Fibroblast of skin of scalp (primary cell): ENCODE measurements at places on chromosomes 5 and 9.

DNA sequence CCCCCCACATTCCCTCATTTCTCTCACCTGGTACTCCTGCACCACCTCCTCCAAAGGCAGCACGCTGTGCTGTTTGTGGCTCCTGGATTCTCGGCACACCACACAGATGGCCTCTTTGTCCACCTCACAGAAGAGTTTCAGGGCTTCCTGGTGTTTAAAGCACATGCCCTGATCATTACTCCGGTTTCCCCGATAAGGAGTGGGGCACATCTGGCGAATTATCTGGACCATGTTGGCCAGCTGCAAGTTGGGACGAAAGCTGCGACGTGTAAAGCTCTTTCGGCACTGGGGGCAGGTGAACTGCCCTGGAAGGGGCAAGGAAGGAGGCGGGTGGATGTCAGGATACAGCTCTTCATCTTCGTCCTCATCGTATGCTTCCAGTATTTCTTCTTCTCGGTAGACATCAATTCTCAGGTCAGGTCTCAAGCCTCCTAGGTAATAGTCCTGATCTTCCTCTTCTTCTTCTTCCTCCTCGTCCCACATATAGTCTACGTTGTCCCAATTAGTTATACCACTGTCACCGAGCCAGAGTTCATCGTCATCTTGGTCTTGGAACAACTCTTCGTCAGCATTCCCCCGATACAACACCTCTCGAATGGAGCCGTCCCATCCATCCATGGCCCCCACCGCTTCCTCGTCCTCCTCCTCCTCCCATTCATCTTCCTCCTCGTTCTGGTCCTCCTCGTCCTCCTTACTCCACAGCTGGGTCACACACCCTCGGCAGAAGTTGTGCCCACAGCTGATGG is 796 bp downstream of the TRIM52 start:
- DNase-seq, result no peak

- no peak for DNase-seq
Observed at GRCh38 chr5:96470785-96471184, 37.7 kb upstream of the PCSK1 start.

- no peak for DNase-seq
Observed at GRCh38 chr9:73080110-73080694, 71.5 kb upstream of the ANXA1 start.

- DNase-seq, result no peak
Observed at GRCh38 chr9:7088611-7089010, 330.8 kb downstream of the KDM4C start.

DNA sequence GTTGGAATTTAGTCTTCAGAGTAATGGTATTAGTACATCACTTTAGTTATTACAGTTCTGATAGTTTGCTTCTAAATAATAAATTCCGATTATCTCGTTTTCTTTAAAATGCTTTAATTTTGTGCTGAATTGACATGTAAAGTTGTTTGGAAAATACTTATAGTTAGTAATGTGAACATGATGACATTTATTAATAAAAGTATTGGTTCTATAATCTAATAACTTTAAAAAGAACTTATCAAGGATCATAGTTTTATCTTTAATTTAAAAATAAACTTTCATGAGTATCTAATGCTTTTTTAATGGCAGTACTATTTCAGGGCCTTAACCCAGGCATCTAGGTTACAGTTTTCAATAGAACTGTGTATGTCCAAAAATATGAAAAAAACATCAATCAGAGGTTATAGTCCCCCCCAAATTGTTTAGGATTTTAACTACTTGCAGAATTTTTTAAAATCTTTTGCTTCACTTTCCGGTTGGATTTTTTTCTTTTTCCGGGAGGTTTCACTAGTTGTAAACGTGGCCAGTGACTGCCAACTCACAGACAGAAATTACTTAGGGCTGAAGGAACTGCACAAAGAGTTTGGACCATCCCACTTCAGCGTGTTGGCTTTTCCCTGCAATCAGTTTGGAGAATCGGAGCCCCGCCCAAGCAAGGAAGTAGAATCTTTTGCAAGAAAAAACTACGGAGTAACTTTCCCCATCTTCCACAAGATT is 680 bp downstream of the GPX8 start:
- DNase-seq, result peak; percentile 98

DNA sequence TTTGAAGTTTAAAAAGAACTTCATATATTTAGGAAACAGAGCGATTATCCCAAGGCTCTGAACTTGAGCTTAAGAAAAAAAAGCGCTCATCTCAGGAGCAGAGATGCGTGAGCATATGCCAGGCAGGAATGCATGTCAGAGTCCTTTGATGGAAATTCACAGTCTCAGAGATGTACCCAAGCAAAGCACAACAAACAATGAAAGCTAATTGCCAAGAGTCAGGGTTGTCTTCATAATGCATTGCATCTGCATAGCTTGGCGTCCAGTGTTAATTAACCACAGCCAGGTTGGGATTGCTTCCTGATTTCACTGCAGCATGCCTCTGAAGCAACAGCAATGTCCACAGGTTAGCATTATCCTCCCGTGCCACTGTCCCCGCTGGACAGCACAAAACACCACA is 907.0 kb upstream of the DMAC1 start:
- no peak for DNase-seq

DNA sequence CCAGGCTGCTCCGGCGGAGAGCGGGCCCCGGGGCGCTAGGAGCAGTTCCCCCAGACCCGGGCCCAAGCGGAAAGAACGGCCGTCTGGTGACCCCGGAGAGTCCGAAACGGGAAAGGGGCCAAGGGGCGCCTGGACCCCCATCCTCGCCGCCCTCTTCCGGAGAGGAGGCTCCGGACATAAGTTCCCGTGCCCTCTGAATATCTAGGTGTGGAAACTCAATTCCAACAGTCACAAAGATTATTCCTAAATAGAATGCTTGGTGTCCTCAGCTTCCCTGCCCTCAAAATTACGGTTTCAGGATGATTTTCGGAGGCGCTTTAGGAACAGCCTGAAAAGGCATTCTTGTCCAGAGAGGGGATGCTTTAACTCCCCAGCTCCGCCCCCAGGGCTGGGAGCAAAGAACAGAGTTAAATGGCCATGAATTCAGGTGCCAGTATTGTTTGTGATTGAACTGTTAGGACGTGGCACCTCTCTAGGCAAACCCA is 681 bp upstream of the LHFPL2 start:
- DNase-seq, result peak; percentile 42

DNA sequence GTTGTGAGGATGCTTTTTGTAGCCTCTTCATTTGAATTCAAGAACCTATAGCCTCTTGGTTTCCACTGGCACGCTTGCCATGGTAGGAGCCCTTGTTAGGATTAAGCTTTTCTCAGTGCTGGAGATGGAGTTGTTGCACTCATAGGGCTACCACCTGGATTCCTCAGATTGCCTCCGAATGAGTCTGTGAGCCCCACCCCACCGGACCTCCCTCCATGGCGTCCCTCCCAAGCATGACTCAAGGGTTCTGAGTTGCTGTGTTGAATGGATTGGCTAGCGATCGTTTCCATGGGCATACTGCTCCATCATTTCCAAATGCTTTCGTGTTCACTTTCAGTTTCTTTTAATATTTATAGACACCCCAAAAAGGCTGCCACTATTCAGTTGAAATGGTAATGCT is 69.9 kb downstream of the DAPK1 start:
- DNase-seq, result no peak

GRCh38 chr9:134267881-134268724 is 58.2 kb upstream of the RXRA start:
- no peak for DNase-seq

DNA sequence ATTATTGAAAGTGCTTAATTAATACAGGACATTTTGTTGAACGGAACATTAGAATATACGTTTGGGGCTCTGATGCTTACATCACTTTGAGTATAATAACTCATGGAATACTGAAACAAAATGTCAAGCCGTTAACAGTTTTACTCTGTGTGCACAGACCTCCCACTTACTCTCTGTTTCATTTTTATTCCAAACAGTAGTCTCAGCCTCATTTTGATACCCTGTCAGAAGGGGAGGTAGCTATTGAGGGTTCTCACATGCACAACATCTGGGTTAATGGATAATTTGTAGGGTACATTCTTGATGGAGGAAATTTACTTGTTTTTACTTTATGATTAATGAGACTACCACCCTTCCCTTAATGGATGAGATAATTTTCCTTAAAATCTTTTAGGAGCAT is 59.0 kb downstream of the SCAMP1 start:
- no peak for DNase-seq

DNA sequence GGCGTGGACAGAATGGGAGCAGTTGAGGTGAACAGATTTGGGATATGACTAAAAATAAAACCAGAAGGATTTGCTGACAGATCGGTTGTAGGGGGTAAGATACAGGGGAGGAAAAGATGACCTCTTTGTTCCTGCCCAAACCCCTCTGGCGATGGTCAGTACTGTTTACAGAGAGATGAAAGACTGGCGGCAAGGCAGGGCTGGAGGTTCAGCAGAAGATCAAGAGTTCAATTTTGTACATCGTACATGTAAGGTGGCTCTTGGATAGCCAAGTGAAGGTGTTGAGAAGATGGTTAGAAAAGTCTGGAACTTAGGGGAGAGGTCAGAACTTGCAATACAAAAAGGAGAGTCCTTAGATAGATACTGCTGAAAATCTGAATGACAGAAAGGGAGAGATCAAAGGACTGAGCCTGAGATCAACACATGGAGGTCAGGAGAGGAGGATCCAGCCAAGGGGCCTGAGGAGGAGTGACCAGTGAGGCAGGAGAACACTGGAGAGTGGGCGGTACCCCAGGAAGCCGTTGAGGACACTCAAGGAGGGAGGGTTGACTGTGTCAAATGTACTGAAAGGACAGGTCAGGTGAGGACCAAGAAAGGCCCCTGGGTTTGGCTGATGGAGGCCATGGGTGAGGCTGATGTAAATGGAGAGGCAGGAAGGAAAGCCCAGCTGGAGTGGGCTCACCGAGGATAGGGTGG is 7.1 kb downstream of the IL4 start:
- no peak for DNase-seq

- no peak for DNase-seq
Observed at GRCh38 chr5:154830219-154830595, 20.2 kb downstream of the FAXDC2 start.

DNA sequence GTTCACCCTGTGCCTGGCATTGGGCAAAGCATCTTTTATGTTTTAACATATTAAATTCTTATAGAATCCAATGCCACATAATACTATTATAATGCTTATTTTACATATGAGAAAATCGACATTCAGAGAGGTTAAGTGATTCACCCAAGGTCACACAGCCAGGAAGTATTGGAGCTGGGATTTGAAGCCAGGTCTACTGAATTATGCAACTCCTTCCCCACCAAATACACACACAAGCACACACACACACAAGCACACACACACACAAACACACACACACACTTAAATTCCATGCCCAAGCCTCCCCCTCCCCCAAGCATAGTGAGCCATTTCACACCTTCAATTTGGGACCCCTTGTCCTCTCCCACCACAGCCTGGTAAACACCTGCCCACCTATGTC is 37.4 kb downstream of the UBE2QL1 start:
- no peak for DNase-seq

- peak; percentile 89 for DNase-seq
Observed at GRCh38 chr9:119003201-119003611, 366.0 kb downstream of the BRINP1 start.

DNA sequence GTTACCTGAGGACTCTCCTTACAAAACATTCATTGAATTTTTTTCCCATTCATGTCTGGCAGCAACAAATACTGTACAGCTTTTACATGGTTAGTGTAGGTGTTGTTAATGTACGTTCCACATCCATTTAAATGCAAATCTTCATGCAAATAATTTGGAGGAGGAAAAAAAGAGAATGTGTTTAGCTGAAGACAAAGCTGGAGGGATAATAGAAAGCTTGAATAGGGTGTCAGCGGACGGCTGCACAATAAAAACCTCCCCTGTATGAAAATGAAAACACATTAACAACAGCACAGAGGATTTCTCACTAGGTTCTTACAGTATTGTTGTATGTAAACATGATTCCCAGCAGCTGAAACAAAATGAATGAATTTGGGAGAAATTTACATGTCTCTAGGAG is 231.5 kb downstream of the ZNF608 start:
- DNase-seq, result no peak
